ENCODE measurements at places on chromosomes 12 and 14. TPM values are rescaled to one million over a fixed set of nuclear protein-coding genes. Genes with fewer than 3 reads are reported as not detected.
A peak's percentile ranks its signal among the peaks of the same experiment; 100 is the strongest.

- peak; percentile 66 for DNase-seq
Measured at GRCh38 chr12:111773801-111774551, 7.2 kb downstream of the ALDH2 start.

KCNC2 gene
- total RNA-seq, result 0.26 TPM

TAC3 gene
- not detected for total RNA-seq

GRCh38 chr14:39219075-39219499 lies 14.6 kb upstream of the MIA2 start:
- DNase-seq, result no peak

OLR1 gene
- 5.7 TPM for total RNA-seq

PTGER2 gene
- total RNA-seq, result not detected

C1S gene
- 105 TPM for total RNA-seq

DNA sequence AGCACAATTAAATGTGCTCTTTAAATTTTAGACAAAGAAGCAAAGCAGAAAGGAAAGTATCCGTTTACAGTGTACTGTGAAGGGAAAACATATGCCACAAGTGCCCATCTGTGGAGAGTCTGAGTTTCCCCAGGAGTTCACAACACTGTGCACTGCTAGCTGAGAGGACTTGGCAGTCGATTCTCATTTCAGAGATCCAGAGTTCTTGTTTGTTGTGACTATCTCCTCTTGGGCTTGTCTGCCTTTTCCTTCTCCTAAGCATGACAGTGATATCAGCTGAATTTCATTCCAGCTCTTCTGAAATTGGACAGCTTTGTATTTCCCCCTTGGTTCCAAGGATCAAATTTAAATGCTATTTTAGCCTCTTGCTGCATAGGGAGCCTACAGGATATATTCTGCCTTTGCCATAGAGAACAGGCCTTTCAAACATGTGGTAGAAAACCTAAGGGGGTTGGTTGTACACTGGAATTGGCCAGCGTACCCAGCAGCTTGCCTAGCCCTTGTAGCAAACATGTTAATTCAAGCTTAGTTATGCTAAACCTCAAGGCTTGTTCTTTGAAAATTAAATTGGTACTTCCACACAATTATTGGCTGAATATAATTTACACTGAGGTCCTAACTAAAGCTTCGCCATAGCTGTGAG lies 259.2 kb upstream of the NOVA1 start:
- DNase-seq, result peak; percentile 23

RPL36AL gene
- 162 TPM for total RNA-seq

DNA sequence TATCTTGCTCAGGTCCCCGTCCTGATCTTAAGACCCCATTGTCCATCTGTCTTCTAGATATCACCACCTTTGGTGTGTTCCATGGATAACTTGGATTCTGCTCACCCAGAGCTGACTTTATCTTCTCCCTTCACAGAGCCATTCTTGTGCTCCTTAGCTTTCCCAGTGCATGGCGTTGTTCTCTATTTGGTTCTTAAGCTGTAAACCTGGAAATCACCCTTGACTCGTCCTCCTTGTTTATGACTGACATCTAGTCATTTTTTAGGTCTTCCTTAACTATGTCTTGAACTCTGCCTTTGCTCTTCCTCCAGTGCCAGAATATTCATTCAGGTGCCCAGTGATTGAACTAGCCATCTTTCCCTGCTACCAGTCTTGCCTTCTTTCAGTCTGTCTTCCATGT lies 11.7 kb downstream of the STK38L start:
- no peak for DNase-seq

GRCh38 chr12:23614280-23614679 lies 335.2 kb downstream of the SOX5 start:
- no peak for DNase-seq

DTX1 gene
- 17.5 TPM for total RNA-seq

DNA sequence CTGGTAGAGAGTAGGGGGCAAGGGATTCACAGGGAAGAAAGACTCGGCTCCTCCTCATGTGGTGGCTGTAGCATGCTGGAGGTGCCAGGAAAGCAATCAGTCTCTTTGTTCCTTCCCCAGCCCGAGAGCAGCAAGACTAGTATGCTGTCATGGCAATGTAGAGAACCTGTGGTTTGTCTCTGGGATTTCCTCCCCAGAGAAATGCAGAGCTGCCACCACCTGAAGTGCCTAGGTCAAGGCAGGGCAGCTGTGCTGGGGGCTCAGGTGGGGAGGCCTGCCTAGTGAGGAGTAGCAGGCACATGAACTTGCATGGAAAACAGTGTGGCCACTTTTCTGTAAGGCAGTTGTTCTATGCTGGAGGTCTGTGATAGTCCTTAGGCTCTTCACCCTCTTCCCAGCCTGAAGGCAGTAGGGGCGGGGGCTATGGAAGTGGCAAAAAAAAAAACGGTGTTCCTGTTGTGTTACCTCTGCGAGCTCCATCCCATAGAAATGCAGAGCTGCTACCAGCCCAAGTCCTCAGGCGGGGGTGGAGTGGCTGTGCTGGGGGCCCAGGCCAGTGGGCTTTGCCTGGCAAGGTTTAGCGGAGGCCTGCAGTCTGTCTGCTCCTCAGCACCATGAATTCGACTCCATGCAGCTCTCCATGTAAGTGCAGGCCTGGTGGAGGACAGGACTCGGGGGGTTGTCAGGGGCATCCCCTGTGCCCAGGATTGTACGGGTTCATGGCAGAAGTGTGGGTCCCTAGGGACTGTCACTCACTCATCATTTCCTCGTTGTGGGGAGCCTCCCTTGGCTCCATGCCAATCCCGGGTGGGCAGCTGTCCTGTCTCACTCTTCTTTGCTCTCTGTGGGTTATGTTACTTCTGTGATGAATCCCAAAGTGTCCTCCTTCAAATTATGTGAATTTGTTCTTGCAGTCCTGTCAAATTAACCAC lies 4.1 kb upstream of the CLEC4D start:
- DNase-seq, result no peak

GRCh38 chr14:106277503-106277902 lies 751.1 kb downstream of the TMEM121 start:
- DNase-seq, result no peak

DNA sequence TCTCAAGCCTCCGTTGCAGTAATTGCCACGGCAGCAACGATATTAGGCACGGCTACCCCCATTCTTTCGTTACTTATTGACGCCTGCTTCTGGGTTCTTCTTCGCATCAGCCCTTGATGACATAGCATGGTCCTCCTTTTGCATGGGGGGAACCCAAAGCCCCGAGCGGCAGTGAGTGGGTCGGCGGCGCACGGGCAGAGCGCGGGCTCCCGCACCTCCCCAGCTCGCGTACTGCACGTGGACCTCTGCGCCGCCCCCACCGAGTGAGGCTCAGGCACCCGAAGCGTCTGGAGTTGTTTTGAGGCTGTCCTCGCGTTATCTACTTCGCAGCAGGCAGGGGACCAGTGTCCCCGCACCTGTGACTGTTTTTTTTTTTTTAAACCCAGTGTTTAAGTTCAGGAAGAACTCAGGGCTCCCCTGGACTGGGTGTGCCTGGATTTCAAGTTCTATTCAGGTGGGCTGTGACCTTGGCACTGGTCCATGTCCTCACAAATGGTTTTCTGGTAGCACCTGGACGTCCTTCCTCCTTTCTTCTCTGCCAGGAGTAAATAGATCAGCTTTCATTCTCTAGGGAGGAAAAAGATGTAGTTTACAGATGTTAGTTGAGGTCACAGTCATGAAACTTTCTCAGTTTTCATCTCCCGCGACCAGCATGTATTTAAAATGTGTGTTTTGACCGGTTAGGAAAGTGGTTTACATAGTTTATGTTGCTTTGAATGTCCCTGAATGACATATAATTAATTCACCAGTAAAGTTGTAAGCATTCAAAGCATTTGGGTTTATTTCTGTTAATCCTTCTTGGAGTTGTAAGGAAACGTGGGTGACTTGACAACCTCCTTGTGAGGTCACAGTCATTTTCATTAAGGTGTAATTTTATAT lies 1.4 kb upstream of the FOXN4 start:
- peak; percentile 17 for DNase-seq

- no peak for DNase-seq
Measured at GRCh38 chr14:52220924-52221811, 46.3 kb upstream of the PTGDR start.

MSRB3 gene
- 14.5 TPM for total RNA-seq

GRCh38 chr14:72318648-72319047 lies 386.4 kb downstream of the RGS6 start:
- no peak for DNase-seq

GLS2 gene
- total RNA-seq, result 44.4 TPM

RASSF9 gene
- total RNA-seq, result 1.3 TPM

AKAP3 gene
- 8.2 TPM for total RNA-seq

GRCh38 chr12:111359231-111359913 lies 9.5 kb downstream of the PHETA1 start:
- no peak for DNase-seq

DNA sequence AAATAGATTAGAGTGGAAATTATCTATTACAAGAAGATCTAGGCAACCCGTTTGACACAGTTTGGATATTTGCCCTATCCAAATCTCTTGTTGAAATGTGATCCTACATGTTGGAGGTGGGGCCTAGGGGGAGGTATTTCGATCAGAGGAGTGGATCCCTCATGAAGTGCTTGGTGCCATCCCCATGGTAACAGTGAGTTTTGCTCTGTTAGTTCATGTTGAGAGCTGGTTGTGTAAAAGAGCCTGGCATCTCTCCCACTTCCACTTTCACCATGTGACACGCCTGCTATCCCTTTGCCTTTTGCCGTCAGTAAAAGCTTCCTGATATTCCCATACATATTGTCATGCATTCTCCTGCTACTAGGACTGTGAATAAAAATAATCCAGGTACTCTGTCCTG lies 66.4 kb upstream of the FLRT2 start:
- no peak for DNase-seq

DNA sequence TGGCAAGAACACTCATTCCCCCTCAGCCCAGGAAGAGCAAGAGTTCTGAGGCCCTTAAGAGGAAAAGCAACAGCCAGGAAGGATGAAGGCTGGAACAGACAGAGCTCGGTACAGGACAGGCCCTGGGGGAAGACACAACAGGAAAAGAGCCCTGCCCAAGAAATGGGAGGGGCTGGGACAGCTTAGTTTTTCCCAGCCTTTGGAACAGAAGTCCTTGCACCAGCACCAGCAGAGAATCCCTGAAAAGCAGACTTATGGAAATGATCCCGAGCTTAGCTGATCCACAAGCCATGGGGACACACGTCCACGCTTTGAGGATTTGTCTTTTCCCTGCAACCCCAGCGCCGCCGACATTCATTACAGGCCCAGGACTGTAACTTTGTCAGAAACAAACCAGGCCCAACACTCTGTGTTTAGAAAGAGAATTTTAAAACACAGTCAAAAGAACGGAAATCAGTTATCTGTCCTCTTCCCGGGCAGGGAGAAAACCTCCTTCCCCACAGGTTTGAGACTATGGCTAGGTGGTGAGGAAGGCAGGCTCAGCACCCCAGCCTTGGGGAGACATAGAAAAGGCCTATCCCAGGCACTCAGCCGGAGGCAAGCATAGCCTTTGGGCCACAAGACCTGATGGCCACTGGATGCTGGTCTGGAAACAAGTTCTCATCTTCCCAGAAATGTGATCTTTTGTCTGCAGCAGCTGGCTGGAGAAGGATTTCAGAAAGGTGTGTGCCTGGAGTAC lies 4.0 kb upstream of the AVIL start:
- DNase-seq, result no peak

GRCh38 chr12:42332301-42333285 lies 6.6 kb downstream of the PPHLN1 start:
- peak; percentile 32 for DNase-seq

- no peak for DNase-seq
Measured at GRCh38 chr14:101780390-101780789, 18.9 kb downstream of the PPP2R5C start.

TAS2R8 gene
- total RNA-seq, result not detected

LRFN5 gene
- total RNA-seq, result 4.9 TPM

PIP4K2C gene
- 12.2 TPM for total RNA-seq

GRCh38 chr12:57607958-57608663 lies 3.1 kb upstream of the ARHGEF25 start:
- DNase-seq, result no peak

PPM1H gene
- total RNA-seq, result 6.3 TPM

DNA sequence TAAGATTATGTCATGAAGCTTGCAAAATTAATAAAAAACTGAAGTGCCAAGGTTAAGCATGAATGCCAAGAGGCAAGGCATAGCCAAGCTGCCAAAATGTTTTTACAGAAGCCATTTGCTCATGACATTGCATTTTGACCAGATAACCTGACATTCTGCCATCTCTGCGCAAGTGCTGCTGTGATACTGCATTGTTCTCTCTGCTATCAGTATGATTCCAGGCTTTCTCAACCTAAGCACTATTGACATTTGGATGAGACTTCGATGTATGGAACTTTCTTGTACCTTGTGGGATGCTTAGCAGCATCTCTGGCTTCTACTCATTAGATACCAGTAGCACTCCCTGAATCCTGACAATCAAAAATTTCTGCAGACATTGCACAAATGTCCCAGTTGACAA lies 139.2 kb downstream of the RASSF9 start:
- no peak for DNase-seq

DNA sequence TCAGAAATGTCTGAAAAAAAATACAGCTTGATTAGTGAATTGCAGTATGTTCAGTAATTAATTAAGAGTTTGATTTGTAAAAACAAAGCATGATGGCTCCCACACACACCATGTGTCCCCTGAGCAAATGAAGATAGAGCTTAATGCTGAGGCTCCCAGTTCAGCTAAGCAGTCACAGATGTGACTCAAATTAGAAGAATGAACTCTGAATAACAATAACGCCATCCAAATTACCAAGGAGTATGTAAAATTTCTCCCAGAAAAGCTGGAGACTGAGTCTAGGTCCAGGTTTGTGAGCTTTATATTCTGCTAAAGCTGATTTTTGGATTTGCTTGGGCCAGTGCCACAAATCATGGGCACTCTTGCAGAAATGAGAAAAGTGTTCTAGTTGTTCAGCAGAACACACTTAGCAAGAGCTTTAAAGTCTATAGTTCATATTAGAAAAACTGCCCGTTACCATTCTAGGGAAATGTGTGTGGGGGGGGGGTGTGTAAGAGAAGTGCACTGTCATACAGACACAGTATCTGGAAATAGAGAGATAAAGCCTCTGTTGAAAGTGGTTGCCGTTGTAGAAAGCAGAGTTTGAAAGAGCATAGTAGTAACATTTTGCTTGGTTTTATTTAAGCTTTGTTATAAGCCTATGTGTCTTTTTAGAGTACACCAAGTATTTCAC lies 253.1 kb downstream of the BCAT1 start:
- DNase-seq, result no peak

DNA sequence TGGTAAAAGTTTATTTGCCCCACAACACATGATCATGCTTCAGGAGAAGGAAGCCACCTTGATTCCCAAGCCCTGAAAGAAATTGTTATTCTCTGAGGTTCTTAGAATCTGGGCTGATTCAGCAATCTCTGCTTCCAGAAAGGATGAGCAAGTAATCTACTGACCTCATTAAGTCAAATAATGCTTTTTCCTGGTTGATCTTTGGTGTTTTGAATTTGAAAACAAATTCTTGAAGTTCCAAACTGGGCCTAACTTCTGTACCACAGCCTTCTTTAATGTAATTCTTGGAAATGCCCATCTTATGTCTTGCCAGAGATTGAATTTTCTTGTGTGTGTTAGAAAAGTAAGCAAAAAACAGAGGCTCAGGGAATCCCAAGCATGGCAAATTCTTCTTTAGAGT lies 319.2 kb upstream of the DDHD1 start:
- no peak for DNase-seq

BICDL1 gene
- 6.2 TPM for total RNA-seq

TBX5 gene
- not detected for total RNA-seq

ENDOU gene
- total RNA-seq, result not detected

SERPINA3 gene
- 396 TPM for total RNA-seq

EPYC gene
- not detected for total RNA-seq

ANO4 gene
- total RNA-seq, result 1.6 TPM

GRCh38 chr14:48857366-48857765 lies 728.8 kb downstream of the RPS29 start:
- DNase-seq, result no peak

GRCh38 chr14:98236314-98236713 lies 1035.7 kb downstream of the BCL11B start:
- DNase-seq, result no peak

IL23A gene
- not detected for total RNA-seq
